ENCODE measurements at places on chromosomes 5 and 9.

DNA sequence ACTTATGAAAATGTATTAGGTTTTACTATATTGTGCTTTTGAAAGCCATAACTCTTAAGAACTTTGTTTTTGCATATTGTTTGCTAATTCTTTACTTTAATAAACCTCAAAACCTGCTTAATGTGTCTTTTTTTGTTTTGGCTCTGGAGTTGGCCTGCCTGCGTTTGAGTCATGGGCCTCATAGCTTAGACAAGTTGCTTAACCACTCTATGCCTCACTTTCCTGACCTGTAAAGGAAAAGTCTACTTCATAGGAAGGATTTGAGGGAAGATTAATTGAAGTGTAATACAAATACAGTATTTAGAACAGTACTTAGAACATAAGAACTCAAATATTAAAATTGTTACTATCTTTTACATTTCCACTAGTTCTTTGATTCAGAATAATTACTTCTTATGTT, 10.3 kb downstream of the SMIM32 start:
- no peak for DNase-seq

DNA sequence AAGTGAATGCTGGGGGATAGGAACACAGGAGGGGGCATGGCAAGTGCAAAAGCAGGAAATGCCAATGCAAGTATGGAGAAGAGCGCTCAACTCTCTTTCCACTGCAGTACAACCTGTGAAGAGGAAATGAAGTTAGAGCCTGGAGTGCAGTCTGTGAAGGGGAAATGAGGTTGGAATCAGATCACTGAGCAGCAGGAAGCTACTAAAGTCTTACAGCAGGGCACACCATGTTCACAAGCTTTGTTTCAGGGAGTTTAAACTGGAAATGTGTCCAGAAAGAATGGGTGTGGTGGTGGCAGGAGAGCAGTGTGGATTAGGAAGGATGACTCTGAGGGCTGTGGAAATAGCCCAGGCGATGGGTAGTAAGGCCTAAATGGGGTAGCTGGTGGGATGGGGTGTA, 15.4 kb downstream of the ARHGEF37 start:
- no peak for DNase-seq

GRCh38 chr9:34546834-34547827, 24.3 kb upstream of the ENHO start:
- DNase-seq, result no peak

GRCh38 chr5:82405161-82405560, 127.0 kb upstream of the RPS23 start:
- no peak for DNase-seq

GRCh38 chr5:80654054-80654390, 430 bp upstream of the MSH3 start:
- DNase-seq, result no peak

DNA sequence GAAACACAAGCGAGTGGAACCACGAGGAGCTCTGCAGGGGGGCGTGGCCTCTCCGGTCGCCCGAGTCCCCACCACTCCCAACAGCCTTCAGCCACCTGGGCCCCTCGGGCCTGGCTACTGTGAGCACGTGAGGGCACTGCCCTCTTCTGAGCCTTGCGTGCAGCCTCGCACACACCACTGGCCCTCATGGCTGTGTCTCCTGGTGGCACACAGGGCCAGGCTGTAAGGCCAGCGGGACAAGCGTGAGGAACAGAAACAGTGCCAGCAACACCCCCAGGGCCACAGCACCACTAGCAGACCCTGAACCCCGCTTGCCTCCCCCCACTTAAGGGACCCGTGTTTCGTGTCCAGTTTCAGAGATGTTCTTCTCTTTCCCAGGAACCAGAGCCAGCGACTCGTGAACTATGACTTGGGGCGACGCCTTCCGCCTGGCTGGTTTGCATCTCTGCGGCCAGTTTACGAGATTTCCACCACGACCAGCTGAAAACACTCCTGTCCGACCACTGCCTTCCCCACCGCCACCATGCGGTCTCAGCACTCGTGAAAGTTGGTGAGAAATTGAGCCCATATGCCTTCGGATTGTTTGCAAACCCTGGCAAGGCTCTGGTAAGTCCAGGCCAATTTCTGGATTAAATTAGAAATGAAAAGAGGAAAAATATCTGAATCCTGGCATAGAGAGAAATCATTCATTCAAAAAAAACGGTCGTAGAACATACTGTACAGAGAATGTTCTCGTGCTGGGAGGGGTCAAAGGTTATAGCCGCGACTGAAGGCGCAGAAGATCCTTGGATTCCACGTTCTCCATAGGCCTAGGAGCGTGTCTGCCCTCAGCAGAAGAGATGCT, 135.6 kb downstream of the ZNF354C start:
- DNase-seq, result no peak

- DNase-seq, result no peak
Measured at GRCh38 chr5:147805030-147805454, 22.5 kb upstream of the JAKMIP2 start.

GRCh38 chr5:73706963-73707362, 81.0 kb downstream of the ARHGEF28 start:
- DNase-seq, result no peak

DNA sequence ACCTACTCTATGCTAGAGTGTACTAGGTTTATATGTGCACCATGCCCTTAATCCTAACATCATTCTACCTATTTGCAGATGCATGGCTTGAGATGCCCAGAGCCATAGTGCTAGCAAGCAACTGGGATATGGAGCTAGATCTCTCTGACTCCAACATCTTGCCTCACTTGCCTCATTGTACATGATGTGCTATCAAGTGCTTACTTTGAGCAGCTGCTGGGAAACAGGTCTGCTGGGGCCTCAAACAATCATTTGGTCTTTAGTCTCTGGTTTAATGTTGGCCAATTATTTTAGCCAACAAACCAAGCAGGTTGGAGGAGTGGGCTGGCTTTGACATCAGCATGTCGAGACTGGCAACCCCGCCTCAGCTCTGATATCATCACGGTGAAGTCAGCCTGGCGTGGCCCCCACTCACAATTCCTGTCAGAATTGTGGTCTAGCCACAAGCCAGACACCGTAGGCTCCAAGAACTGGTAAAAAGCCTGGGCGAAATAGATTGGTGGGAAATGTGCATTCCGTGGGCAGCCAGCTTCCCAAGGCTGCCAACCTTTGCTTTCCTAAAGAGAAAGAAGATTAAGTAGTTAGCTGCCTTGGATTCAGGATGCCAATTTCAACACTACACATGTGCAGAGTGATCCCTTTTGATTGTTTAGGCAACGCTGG, 21.1 kb upstream of the GAS1 start:
- no peak for DNase-seq

DNA sequence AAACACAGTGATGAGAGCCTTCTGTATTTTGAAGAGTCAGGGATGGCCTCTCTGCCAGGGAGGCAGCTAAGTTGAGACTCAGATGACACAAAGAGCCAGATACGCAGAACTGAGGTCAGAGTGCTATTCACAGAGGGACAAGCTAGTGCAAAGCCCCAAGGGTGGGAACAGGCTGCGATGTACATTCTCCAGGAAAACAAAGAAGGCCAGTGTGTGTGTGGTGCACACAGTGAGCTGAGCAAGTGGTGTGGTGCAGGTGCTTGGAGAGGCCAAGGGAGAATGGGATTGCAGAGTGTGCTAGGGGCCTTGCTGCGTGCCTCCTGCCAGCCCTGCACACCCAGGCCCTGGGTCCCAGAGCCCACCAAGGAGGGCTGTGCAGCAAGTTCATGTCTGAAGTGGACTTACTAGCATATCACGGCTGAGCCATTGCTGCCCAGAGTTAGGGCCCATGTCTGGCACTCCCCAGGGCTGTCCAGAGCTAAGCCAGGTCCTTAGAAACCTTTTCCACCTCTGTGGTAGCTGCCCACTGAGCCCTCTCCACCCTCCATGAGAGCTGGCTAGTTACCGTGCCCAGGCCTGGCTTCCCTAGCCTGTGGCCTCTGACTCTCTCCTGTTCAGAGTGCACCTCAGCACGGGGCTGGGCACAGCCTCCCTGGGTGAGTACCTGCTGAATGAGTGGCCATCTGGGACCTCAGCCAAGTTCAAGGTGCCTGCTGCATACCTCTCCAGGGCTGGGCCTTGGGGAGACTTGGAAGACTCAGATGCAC, 9.3 kb downstream of the SLC25A48 start:
- DNase-seq, result no peak

DNA sequence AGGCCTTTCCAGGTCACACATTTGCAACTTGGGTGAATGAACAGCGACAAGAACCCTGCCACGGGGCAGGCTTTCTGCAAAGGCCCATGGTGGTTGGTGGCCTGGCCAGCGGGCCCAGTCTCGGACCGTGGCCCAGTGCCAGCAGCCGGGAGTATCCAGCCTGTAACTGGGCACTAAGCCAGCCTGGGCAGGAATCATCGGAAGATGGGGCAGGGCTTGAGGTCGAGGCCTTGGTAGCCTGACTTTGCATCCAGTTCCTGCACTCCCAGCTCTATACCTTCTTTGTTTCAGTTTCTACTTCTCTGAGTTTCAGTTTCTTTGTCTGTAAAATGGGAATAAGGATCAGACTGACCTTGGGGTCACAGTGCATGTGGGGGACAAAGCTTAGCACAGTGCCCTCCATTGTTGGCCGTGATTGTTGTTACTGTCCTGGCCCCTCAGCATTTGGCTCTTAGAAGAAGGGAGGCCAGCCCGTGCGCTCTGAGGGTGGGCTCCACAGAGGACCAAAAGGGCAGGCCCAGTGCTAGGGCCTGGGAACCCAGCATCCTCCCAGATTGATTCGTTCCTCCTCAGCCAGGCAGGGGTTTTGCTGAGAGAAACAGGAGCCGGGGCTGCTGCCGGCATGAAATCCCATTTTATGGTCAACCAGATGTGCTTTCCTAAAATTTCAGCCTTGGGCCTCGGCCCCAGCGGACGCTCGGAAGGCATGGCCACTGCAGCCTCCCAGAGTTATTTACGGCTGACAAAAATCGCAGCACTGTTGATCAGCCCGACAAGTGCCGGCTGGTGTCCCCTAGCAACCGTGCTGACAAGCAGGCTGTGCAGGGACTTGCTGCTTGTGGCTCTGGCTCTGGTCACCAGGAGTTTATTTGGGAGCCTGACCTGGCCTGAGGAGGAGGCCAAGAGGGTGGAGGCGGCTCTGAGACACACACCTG, 43.6 kb downstream of the JADE2 start:
- no peak for DNase-seq

- no peak for DNase-seq
Measured at GRCh38 chr5:147733075-147733474, 49.5 kb downstream of the JAKMIP2 start.

DNA sequence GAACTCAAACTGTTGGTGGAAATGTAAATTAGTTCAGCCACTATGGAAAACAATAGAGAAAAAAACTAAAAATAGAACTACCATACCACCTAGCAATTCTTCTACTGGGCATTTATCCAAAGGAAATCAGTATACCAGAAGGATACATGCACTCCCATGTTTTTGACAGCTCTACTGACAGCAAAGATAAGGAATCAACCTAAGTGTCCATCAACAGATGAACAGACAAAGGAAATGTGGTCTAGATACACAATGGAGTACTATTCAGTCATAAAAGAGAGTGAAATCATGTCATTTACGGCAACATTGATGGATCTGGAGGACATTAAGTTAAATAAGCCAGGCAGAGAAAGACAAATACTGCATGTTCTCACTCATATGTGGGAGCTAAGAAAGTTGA, 21.8 kb upstream of the C9orf40 start:
- DNase-seq, result no peak

DNA sequence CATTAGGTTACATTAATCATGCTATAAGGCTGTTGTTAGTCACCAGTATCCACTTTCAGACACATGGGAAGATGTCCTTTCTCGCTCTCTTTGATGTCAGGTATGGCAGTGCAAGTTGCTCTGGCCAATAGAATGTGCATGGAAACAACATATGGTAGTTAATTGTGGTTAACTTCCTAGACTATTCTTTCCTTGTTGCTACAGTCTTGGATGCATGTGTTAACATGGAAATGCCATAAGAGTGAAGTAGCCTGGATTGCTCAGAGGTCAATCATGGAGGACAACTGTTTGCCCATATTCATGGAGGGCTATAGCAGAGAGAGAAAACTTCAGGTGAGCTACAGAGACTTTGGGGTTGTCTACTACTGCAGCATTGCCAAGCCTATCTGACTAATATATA, 245.8 kb upstream of the GAS1 start:
- no peak for DNase-seq

DNA sequence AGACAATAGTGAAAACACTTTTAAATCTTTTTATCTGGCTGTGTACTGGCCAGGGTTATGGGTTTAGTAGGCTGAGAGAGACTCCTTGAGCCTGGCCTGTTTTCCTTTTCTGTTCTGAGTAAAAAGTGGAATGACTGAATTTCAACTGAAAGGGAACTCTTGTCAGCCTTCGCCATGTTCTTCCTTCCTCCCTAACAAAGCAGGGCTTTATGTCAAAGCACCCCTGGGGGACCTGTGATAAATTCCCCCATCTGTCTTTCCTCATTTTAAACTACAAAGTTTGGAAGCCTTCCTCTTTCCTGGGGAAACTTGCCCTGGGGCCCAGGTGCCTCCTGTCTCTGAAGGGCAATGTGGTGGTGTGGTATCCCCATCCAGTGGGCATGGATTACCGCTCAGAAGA, 29.7 kb downstream of the LARP1 start:
- DNase-seq, result no peak

DNA sequence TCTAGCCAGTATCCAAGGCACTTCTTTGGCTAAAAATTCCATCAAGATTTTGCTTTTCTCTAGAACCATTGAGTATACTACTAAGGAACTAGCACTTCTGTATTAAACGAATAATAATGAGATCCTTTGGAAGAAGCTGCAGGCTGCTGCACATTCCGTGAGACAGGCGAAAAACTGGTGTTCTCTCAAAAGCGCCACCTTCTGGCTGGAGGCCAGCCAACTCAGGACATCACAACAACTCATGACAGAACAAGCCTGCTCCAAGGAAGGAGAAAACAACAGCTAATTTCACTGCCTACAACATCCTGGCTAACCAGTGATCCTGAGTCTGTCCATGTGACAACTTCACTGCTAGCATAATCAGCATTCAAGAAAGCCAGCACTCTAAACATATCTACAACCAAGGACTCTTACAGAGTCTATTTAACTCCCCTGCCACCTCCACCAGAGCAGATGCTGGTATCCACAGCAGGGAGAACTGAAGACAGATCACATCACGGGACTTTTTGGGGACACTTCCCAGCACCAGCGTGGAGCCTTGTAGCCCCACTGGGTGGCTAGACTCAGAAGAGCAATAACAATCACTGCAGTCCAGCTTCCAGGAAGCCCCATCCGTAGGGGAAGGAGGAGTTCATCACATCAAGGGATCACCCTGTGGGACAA, 150.5 kb downstream of the YTHDC2 start:
- no peak for DNase-seq
